ENCODE measurements at places on chromosomes 4 and X.

DNA sequence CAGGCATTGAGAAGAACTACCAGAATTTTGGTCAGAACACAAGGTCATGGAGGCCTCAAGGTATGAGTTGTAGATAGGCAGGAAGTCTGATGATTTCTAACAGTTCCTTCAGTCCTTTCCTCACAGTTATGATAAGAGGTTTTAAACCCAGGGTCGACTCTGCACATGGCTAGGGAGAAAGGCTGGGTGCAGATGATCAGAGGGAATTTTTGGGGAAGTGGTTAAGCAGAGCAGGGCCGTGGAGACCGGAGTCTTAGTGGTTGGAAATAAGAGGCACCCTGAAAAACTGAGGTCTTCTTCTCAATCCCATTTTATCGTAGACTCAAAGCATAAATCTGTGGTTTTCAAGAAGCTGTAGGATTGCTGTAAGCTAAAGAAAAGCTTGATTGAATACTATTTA lies 118.5 kb upstream of the ANK2 start:
- DNase-seq: no peak

DNA sequence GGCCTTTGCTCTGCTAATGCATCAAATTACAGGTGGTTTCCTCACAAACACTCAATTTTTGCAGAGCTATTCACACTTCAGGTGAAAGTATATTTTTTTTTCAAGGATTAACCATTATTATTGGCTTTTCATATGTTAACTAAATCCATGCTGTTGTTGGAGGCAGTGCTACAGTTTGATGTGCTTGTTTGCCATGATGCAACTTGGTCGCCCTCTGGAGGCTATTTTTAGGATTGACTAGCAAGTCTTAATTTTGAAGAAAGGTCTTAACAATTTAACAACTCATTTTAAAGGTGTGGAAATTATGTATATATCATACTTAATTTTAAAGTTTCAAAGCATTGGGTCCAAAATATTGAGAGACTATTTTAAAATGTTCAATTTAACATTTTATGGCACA lies 168.8 kb upstream of the FAM47A start:
- peak; percentile 23 for DNase-seq

DNA sequence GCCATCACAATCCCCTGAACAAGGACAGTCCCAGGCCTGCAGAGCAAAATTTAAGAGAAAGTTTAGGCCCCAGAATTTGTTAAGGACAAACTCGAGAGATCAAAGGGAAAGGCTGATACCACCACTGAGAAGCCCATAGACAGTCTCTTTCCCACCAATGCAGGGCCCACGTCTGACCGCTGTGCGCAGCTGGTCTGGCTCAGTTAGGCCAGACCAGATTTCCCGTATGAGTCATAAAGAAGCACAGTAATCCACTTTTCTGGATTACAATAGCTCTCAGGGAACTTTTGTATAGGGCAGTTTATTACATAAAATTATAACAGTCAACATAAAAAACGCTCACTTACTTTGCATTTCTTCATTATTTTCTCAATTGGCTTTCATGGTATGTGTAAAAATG lies 259.5 kb downstream of the RCHY1 start:
- no peak for DNase-seq

DNA sequence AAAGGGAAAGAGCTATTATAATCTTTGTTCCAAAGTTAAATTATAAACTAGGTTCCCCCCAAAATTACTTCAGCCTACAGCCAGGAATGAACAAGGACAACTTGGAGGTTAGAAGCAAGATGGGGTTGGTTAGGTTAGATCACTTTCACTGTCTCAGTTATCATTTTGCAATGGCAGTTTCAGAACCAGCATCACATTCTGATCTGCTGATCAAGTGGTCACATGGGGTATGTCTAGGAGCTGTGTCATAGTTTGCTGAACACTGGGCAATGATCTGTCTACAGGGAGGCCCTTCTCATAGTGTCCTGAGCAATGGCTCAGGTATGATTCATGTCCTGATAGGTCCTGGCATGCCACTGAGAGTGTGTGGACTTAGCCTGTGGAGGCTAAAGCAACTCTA lies 41.6 kb upstream of the XIAP start:
- DNase-seq: no peak

DNA sequence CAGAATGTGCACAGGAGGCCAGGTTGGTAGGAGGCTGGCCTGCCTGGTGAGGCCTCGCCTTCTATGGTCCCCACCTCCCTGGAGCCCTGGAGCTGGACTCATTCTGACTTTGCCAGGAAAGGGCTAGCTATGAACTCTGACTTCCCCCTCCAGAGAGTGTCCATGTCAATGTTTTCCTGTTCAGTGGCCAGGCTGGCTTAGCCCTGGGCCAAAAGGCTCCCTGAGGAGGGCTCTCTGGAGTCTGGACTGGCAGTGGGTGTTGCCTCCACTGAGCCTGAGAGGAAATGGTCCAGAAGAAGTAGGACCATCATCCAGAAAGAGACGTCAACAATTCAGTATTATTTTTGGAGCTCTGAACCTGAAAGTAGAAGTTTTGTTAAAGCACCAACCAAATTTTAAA lies 178.7 kb downstream of the CHIC2 start:
- DNase-seq: no peak

GRCh38 chr4:139525414-139525813 lies 30.6 kb downstream of the SETD7 start:
- DNase-seq: no peak

DNA sequence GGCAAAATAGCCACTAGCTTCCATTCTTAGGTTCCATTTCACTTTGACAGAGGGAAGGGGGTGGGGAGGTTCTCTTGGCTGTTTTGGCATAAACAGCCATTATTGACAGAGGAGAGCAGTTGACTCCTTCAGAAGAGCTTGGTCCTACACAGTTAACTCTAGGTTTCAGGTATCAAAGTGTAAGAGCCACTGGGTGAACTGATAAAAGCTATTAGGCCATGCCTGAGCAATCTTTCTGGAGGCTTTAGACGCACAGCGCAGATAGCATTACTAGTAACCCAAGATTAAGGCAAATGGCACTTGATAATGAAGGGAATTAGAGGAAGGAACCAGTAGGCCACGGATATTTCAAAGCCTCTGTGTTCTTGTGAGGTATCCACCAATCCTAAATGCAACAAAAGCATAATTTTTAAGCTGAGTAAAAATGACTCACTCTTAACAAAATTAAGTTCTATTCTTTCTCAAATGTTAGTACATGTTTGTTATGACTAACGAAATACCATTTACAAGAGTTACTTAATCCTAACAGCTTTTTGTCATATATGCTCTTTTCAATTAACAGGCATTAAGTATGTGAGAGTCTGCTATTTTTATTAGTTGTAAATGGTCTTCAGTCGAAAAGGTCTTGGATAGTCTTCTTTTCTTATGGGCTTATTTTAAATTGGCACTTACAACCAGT lies 53.6 kb downstream of the SLC7A11 start:
- DNase-seq: no peak

DNA sequence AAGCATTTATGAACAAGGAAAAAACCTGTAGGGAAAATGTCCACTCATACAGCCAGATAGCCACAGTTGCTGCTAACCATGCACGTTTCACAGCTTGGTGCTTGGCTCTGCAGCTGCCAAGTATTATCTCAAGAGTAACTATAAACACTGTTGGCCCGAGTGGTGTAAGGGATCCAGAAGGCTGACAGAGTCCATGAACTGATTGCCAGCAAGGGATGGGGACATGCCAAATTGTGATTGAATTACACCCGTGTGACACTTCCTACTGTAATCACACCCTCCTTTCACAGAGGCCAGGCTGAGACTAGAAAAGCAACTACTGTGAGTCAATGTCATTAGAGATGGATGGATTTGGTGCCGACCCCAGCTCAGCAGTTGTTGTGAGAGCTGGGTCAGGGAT lies 223.9 kb upstream of the ANKRD50 start:
- peak; percentile 9 for DNase-seq

- no peak for DNase-seq
Observed at GRCh38 chr4:30912098-30912714, 192.0 kb downstream of the PCDH7 start.

DNA sequence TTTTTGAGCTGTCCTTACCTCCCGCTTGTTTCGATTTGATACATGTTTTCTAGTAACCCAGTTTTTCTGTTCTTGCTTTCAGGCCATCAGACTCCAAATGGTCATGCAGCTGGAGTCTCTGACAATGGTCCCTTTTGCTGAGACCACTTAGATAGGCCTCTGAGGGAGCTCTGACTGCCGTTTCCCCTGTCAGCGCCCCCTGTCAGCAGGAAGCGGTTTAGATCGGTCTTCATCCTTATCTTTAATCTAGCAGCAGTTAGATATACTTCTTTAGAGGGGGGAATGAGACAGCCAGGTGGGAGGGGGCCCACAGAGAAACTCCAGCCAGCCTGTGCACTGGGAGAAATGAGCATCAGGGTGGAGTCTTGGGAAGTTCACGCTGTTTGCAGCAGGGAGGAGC lies 457.9 kb downstream of the GPAT3 start:
- peak; percentile 18 for DNase-seq

- no peak for DNase-seq
Observed at GRCh38 chr4:1052231-1052671, 40.8 kb downstream of the FGFRL1 start.

GRCh38 chrX:13101441-13102139 lies 57.2 kb upstream of the FAM9C start:
- peak; percentile 15 for DNase-seq

DNA sequence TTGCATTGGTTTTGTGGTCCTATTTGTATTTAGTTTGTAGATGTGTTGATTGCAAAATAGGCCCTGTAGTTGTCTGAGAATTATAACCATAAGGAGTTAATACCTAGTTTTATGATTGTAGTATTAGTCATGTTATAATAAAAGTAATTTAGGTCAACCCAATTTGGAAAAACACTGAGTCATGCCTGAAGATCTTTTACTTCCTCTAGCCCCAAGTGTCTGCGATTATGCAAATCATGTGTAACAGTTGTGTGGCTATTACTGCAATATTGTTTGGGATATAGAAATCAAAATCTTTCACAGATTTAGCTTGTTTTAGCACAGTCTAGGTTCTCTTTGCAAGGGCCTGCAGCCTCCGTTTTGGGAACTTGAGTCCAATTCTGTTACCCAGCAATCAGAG lies 12.6 kb downstream of the SRD5A3 start:
- no peak for DNase-seq

- peak; percentile 67 for DNase-seq
Observed at GRCh38 chr4:37383579-37384229, 139.2 kb downstream of the NWD2 start.

DNA sequence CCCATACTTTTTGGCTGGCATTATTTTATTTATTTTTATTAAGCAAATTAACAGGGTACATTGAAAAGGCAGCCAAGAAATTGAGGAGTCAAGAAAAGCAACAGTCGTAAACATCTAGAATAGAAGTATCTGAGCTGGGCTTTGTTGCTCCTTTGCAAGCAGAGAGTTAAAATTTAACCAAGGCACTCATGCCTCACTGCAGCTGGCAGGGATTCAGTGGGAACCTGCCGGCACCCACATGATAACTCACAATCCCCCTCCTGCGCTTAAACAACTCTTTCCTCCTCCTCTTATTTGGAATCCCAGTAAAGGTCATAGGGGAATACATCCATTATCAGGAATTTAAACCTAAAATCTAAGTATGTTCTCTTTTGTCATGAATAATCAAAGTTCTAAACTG lies 115.5 kb downstream of the SOX3 start:
- DNase-seq: no peak

GRCh38 chrX:153537526-153538295 lies 20.3 kb downstream of the ATP2B3 start:
- DNase-seq: no peak

Measured in iPS-NIHi11 (cell line).